ENCODE measurements at places on chromosomes 3 and 15. TPM values are rescaled to one million over a fixed set of nuclear protein-coding genes. Genes with fewer than 3 reads are reported as not detected.

FOXB1 gene
- total RNA-seq, result not detected

MASP1 gene
- total RNA-seq, result 20.2 TPM

ADGRG7 gene
- 0.12 TPM for total RNA-seq

ERC2 gene
- total RNA-seq, result 0.47 TPM

ZNF385D gene
- total RNA-seq, result 0.08 TPM

SENP7 gene
- total RNA-seq, result 9.8 TPM

All from smooth muscle cell of the coronary artery (primary cell).